Amniotic stem cell (primary cell): ENCODE measurements at places on chromosomes 5 and 9.

DNA sequence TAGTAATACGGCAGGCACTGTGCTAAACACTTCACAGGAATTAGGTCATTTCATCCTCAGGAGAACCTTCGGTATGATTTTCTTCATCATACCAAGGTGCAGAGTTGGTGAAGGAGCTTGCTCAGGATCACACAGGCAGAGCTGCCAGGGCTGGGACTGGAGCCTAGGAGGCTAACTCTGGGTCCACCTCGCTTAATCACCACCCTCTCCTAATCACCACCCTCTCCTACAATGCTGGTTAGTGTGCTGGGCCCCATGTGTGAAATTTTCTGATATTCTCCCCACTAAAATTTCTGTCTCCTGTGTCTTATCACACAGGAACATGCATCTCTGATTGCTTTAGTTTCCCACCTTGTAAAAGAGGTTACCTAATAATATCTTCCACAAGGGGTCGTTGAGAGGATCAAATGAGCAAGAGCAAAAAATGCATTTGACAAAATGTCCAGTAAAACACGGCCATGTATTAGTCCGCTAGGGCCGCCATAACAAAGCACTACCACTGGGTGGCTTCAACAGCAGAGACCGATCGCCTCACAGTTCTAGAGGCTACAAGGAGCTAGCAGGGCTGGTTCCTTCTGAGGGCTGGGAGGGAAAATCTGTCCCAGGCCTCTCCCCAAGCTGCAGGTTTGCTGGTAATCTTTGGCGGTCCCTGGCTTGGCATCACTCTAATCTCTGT is 128.2 kb upstream of the NFIB start:
- no peak for DNase-seq

- DNase-seq, result no peak
Observed at GRCh38 chr5:139543423-139543991, 17.6 kb upstream of the UBE2D2 start.

- no peak for DNase-seq
Observed at GRCh38 chr5:149130121-149130914, 11.0 kb upstream of the ABLIM3 start.

DNA sequence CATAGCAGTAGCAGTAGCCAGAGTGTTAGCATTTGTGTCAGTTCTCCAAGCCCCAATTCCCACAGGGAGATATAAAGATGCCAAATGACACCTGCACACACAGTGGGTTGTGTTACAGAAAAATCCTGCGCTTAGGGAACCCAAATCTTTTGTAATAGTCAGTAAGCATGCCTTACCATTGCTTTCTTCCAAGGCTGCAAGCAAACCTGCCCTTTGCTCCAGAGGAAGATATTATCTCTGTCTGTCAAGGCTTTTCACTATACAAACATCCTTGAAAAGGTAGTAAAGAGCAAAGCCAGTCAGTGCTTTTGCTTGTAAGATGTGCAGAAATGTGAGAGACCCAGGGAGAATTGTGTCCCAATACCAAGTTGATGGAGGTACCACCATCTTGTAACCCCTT is 2.9 kb downstream of the ANKDD1B start:
- no peak for DNase-seq

- DNase-seq, result no peak
Observed at GRCh38 chr5:9624196-9624947, 5.8 kb downstream of the TAS2R1 start.

GRCh38 chr5:11514705-11515432 is 389.4 kb downstream of the CTNND2 start:
- DNase-seq, result no peak

GRCh38 chr5:68021227-68021626 is 194.3 kb upstream of the PIK3R1 start:
- DNase-seq, result no peak

GRCh38 chr5:171595801-171596231 is 176.4 kb downstream of the FGF18 start:
- DNase-seq, result no peak

GRCh38 chr5:181005791-181006190 is 17.1 kb downstream of the BTNL3 start:
- DNase-seq, result no peak

DNA sequence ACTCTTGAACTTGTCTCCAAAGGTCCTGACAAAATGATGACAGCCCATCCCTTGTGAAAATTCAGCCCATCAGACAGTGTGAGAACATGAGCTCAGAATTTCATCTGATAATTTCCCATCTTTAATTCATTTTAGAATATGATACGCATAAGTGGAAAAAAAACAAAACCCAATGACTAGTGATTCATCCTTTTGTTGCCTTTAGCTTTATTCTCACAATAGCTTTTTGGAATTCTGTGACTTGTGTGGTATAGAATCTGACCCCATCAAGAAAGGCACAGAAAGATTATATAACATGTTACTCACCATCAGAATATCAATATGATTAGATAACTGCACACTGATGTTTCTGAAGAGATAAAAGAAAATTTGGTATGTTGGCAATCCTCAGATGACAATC is 16.1 kb upstream of the TMED7 start:
- no peak for DNase-seq

DNA sequence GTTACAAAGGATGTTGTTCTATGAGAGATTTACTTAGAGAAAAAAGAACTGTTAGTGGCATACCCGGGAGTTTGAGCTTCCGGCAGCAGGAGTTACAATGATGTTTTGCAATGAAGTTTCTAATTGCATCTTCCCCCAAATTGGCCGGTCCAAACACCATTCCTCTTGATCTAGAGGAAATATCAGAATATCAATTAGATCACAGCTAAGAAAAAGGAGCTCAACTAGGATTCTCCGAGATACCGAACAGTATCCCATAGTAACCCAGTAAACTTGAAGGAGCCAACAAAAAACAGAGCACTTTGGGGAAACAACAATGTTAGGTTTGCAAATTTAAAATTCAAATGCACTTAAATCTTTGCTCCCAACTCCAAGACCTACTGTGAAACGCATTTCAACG is 159.5 kb downstream of the TRPM6 start:
- no peak for DNase-seq

DNA sequence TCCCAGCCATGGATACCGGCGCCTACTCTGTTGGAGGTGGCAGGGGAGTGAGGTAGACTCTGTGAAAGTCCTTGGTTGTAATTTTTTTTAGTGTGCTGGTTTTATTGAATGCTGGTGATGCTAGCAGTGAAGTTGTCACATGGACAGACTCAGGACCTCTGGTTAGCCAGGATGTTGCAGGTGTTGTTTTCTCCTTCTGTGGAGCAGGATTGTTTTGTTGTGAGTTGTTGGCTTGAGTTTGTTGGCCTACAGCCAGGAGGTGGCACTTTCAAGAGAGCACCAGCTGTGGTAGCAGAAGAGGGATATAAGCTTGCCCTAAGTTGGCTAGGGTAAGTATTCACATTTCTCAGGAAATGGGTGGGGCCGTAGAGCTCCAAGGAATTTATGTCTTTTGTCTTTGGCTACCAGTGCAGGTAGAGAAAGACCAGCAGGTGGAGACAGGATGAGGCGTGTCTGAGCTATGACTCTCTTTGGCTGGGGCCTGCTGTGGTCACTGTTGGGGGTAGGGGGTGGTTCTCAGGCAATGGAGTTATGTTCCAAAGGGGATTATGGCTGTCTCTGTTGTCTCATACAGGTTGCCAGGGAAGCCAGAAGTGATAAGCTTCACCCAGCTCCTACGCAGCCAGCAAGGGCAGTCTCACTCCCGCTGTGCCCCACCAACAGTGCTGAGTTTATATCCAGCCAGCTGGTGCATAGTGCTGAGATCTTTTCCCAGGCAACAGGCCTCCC is 248.7 kb downstream of the TAF11L14 start:
- no peak for DNase-seq

DNA sequence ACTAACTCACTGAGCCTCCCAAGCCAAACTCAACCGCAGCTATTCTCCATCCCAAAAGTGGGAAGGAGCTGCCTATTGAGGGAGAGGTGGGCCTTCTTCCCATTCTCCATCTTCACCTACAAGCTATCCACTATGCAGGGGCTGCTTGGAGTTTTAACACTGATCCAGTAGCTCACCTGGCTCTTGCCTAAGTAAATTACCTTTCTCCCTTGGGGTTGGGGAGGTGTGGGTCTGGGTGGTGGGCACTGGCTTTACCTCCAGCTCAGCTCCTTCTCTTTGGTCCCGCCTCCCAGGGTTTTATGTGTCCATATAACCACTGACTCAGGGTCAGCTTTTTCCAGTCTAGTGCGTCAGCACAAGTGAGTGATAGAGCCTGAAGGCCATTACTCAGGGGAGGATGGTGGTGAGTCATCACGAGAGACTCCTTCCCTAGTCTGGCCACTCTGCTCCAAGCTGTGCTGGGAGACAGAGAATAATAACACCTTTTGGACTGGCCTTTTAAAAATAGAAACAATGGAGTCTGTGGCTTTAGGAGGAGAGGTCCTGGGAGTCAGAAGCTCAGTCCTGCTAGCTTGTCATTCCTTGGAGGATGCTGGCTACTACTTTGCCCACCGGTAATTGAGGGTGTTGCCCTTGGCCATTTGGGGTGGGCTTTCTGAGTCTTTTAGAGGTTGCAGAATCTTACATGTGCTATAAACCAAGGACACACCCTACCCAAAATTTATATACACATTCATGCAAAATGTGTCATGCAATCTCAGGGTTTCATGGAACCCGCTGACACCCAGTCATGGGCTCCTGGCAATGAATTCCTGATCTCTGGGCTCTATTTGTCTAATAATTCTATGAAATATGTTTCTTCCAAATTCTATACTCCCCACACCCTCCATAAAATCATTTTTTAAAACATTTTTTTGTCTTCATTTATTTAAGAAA is 35.6 kb upstream of the ATP6V1G1 start:
- peak; percentile 98 for DNase-seq
